Spinal cord (tissue), 10 donors: ENCODE measurements at places on chromosomes 5 and 9. TPM values are rescaled to one million over a fixed set of nuclear protein-coding genes. Genes with fewer than 3 reads are reported as not detected.

- no peak for DNase-seq
Observed at GRCh38 chr5:53792338-53792737, 231.9 kb downstream of the NDUFS4 start.

DNA sequence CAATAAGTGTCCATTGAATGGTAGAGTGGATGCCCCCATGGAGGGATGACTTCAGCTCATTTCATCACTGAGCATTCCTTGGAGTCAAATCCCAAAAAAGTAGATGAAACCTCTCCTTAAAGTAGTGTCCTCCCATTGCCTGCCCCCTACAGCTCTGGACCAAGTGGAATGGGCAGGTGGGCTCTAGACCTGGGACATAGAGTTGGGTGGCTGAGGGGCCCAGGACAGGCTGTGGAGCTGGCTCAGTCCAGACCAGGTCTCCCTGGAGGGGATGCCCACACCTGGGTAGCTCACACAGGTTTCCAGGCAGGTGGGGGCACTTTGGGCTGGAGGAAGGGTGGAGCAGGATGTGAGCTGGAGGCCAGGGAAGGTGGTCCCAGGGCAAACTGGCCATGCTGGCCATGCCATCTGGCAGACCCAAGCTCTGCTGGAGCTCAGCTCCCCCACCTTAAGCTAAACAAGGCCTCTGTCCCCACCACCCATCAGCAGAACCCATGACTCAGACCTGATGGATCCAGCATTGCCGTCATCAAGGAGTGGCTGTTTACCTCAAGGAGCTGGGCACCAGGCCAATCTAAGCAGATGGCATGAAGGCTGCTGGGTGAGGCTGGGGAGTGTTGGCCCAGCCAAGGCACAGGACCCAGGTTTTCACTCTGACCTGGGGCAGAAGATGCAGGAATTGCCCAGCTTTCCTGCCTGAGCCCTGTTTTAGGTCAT is 6.2 kb upstream of the SPINK4 start:
- no peak for DNase-seq

GRCh38 chr9:128870128-128870940 is 11.4 kb downstream of the KYAT1 start:
- DNase-seq = no peak

DNA sequence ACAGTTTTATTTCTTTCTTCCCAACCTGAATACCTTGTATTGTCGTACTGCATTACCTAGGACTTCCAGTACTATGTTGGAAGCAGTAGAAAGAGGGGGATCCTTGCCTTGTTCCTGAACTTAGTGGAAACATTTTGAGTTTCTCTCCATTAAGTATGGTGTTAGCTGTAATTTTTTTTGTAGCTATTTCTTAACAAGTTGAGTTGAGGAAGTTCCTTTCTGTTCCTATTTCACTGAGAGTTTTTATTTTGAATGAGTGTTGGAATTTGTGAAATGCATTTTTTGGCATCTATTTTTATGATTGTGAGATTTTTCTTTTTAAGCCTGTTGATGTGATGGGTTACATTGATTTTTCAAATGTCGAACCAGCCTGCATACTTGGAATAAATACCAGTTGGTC is 49.0 kb downstream of the FSD1L start:
- no peak for DNase-seq

DNA sequence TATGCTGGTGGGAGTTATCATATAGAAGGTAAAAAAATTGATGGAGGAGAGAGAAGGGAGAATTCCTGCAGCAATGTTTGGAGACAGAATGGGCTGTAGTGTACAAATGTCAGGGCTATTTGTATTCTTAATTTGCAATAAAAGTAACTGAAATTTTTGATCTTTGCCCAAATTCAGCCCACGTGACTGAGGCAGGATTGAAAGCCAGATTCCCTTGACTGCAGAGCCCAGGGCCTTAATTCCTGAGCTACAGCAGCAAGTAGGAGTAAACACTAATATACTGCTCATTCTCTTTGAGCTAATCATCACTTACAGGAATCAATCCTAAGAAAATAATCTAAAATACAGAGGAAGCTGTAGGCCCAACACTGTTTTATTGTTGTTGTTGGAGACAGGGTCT is 5.2 kb upstream of the ANXA6 start:
- DNase-seq = no peak

DNA sequence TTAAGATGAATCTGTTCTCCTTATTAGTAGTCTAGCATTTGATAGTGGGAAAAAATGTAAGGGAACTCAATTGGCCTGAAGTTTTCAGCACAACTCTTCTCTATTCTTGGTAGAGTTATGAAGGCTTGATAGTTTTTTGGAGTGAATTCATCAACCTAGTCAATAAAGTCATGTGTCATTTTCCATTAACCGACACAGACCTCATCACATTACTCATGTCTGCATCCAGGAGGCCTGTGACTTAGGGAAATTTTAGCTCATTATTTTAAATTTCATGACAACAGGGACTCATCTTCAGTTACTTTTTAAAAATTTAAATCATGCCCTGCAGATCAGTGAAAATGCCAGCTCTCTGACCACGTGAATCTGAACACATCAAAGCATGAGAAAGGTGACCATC is 63.3 kb downstream of the ADAMTS16 start:
- no peak for DNase-seq

- DNase-seq = no peak
Observed at GRCh38 chr9:128011071-128011817, 30.5 kb upstream of the EEIG1 start.

GRCh38 chr5:20050262-20050661 is 62.3 kb upstream of the CDH18 start:
- DNase-seq = no peak

GRCh38 chr9:93505541-93506132 is 52.3 kb upstream of the FAM120AOS start:
- no peak for DNase-seq

- no peak for DNase-seq
Observed at GRCh38 chr9:4973246-4973645, 11.8 kb upstream of the JAK2 start.

DNA sequence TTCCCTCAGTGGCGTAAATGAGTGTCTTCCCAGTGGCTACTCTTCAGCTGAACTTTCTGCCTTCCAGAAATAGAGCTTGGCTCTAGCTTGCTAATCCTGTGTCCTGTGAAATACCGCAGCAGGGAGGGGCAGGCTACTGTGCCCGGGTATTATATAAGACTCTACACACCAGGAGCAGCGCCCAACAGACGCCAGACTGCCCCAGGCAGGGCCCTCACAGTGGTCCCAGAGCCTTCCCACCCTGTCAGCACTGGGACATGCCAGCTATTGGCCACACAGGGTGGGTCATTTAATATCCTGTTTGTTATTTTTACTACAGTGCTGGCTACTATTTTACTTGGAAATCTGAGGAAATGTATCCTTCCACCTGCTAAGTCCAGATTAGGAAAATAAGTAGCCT is 121.0 kb downstream of the FEM1C start:
- DNase-seq = no peak

DNA sequence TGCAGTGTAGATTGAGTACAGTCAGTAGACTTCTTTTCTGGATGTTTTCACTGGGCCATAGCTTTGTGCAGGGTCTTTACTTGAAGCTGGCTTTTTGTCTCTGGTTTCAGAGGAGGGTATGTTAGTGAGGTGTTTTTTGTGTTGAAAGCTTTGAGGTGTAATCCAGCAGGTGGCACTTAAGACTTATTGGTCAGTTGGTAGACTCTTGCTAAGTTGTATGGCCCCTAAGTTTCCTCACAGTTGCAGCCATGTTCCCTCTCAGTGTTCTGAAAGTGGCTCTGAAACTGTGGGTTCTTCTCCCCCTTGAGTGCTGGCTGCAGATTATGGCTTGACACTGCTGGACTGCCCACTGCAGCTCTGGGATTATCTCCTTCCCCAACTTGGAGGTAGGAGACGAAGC is 55.7 kb upstream of the SLC44A1 start:
- no peak for DNase-seq

Gene CSNK1G3
- total RNA-seq = 76.3 TPM

Gene CEL
- 1.2 TPM for total RNA-seq

Gene PCDHGB1
- total RNA-seq = 6.4 TPM
